ENCODE measurements at places on chromosomes 4 and X.

DNA sequence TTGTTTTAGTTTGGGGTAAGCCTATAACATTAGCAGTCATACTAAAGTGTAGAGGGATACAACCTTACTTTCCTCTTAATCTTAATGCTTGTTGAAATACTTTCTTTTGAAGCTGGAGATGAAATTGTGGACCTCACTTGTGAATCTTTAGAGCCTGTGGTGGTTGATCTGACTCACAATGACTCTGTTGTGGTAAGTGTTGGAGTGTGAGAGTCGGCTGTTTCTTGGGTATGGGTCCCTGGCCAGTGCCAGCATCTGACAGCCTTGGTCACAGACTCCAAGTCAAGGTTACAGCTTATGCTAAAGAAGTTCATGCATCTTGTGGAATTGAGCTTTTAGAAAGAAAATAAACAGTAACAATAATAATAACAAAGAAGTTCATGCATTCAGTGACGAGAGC, 31.6 kb downstream of the RNF4 start:
- DNase-seq, result no peak

- DNase-seq, result peak; percentile 53
These were observed 17.6 kb downstream of the TKTL1 start for GRCh38 chrX:154313147-154313546.

- no peak for DNase-seq
These were observed 326.3 kb downstream of the ARHGAP10 start for GRCh38 chr4:148057984-148058859.

DNA sequence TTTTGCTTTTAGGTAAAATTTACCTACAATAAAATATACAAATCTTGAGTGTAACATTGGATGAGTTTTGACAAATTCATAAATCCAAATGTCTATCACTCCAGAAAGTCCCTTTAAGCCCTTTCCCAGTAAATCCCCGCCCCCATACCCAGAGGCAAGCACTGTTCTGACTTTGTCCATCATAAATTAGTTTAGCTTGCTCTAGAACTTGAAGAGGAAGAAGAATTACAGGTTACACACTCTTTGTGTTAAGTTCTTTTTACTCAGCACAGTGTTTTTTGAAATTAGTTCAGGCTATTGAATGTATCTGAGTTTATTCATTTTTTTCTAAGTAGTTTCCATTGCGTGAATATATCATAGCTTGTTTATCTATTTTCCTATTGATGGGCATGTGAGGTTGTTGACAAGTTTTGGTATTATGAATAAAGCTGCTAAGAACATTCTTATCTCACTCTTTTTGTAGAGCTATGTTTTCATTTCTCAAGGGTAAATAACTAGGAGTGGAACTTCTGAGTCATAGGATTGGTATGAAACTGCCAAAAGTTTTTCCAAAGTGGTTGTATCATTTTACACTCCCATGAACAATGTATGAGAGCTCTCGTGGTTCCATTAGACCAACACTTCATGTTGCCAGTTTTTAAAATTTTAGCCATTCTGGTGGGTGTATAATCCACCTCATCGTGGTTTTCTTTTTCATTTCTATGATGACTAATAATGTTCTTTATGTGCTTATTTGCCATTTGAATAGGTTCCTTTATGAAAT, 22.4 kb upstream of the HPSE start:
- peak; percentile 36 for DNase-seq

- no peak for DNase-seq
These were observed 111.2 kb upstream of the TECRL start for GRCh38 chr4:64520421-64520820.

- DNase-seq, result no peak
These were observed 33.1 kb upstream of the GK start for GRCh38 chrX:30620125-30620524.

DNA sequence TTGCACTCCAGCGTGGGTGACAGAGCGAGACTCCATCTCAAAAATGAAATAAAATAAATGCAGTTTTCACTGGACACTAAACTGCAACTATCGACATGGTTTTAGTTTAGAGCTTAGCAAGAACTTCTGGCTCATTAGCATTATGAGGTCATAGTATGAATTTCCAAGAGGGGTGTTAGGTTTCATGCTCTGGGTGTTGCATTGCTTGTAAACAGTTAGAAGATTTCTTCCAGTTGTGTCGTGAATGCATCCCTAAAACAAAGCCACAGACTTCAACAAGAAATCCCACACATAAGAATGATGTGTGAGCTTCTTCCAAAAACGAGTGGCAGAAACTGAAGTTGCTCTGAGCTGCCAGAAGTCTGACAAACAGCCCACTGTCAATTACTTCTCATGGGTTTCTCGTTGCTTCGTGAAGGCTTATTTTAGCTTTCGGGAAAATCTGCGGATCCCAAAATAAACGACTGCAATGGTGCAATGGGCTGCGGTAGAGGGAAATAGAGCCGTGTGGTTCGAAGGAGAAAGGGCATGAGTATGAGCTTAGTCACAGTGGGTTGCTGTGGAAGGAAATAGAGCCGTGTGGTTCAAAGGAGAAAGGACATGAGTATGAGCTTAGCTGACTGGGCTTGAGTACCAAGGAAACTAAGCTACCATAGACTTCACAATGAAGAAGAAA, 354.9 kb downstream of the DHRSX start:
- no peak for DNase-seq

DNA sequence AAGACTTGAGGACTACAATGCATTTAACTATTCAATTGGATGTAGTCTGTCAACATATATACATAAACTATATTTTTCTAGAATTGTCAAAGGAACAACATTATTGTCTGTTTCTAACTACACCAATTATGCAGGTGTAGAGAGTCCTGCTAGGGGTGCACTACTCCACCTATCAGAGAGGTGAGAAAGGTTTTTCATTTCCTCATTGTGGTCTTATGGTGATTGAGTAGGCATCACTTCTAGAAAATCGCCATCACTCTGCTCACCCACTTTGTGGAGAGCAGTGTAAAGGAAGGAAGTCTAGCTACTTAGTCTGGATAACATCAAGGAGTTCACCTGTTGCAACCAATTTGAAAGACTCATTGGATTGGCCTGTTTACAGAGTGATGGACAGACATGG, 4.4 kb upstream of the ADH1C start:
- DNase-seq, result no peak

- no peak for DNase-seq
These were observed 90.7 kb upstream of the DCLK2 start for GRCh38 chr4:149987330-149988086.

- DNase-seq, result no peak
These were observed 1485.6 kb downstream of the PCDH19 start for GRCh38 chrX:98924511-98924910.

- no peak for DNase-seq
These were observed 87.2 kb upstream of the MYOZ2 start for GRCh38 chr4:119048446-119048845.

DNA sequence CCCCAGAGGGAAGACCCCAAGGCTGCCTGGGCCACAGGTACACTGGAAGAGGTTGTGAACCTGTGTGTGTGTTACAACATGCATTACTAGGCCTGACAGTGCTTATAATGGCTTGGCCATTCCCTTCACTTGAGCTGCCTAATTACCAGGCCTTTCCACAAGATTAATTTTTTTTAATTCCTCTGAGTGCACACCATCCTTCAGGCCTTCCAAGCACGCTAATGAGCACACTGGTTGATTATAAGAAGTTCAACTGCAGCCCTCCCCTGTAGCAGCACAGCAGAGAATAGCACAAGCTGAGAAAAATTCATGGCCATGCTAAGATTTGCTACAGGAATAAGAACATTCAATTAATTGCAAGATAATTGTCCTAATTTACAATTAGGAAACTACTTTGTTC, 2.2 kb upstream of the SUPT20HL2 start:
- no peak for DNase-seq
